ENCODE measurements at places on chromosomes 12 and 14.

DNA sequence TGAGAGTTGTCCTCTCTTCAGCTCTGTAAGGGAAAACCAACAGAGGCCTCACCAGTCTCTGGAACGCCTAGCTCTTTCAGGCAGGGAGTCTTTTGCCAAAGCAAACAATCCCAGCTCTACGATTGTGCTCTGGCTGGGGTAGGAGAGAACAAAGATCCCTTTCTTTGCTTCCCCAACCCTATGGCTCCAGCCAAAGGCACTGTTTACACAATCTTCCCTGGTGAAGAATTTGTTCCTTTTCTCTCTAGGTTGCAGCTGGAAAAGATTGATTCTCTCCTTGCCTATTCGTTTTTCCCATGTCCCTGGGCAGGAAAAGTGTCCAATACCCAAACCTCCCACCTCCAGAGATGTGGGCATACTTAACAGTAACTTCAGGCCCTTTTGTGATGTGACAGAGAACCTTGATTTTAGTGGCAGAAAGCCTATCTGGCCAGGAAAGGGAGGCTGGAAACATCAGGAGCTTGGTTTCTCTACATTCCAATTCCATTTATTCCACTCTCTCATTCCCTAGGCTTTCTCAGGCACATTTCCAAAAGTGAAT is 16.8 kb downstream of the ATP5MC2 start:
- DNase-seq, result peak; percentile 82

GRCh38 chr12:5040368-5040767 is 3.3 kb upstream of the KCNA5 start:
- no peak for DNase-seq

DNA sequence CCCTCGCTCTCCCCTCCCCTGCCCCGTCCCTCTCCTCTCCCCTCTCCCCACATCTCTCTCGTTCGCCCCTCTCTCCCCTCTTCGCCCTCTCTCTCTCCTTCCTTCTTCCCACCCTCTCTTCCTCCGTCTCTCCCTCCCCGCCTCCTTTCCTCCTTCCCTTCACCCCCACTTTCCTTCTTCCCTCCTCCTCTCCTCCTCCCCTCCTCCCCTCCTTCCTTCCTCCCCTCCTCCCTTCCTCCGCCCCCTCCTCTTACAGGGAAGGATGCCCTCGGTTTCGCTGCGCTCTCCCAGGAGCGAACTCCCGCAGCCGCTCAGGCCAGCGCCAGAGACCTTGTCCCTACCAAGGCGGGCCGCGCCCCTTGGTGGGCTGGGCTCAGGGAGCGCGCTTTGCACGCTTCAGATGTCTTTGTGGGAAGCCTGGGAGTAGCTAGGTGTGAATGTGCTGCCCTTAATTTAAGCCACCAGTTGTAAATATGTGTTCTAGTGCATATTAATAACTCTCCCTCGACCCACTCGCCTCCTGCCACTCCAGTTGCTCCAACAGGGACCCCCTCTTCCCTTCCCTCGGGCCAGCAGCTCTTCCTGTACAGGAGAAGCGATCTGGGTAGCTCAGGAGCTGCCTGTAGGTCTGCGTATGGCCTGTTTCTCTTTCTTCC is 13.3 kb upstream of the MAP3K9 start:
- DNase-seq, result no peak

GRCh38 chr12:2384029-2384386 is 331.2 kb downstream of the CACNA1C start:
- no peak for DNase-seq

DNA sequence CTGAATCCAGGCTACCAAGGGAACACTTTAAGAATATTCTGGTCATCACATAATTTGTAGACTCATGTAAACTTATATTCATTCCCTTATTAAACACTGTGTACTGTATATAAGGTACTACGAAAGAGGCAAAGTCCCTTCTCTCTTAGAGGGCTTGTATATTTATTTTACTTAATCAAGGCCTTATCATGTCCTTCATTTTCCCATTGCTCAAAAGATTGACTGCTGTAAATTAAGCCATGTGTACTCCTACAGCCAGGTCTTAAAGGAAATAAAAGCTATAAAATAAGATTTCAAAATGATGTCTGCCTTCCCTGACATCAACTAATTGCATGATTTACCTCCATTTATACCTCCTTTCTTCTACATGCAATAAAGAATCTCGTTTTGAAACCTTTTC is 5.0 kb downstream of the DENND5B start:
- DNase-seq, result no peak

DNA sequence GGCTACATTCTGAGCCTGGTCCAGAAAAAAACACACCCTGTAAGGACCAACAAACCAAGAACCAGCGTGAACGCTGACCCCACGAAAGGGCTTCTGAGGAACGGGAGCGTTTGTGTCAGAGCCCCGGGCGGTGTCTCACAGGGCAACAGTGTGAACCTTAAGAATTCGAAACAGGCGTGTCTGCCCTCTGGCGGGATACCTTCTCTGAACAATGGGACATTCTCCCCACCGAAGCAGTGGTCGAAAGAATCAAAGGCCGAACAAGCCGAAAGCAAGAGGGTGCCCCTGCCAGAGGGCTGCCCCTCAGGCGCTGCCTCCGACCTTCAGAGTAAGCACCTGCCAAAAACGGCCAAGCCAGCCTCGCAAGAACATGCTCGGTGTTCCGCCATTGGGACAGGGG is 7.9 kb downstream of the DACT1 start:
- DNase-seq, result no peak

DNA sequence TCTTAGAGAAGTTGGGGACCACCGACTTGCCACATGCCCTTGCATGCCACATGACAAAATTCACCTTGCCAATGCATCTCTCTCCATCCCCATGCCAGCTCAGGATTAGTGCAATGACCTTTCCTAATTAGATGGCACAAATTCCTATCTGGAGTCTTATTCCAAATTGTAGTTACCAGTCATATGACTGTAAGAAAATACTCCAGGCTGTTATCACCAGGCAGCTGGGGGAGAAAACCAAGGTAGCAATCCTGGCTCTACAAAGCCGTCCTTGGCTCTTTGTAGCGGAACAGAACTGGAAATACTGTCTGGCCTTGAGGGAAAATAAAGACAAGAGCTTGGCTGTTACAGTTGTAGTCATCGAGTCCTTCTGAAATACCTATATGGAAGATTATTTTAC is 208.5 kb upstream of the DIO2 start:
- no peak for DNase-seq

- no peak for DNase-seq
Observed at GRCh38 chr14:100042286-100042685, 22.9 kb upstream of the EVL start.

DNA sequence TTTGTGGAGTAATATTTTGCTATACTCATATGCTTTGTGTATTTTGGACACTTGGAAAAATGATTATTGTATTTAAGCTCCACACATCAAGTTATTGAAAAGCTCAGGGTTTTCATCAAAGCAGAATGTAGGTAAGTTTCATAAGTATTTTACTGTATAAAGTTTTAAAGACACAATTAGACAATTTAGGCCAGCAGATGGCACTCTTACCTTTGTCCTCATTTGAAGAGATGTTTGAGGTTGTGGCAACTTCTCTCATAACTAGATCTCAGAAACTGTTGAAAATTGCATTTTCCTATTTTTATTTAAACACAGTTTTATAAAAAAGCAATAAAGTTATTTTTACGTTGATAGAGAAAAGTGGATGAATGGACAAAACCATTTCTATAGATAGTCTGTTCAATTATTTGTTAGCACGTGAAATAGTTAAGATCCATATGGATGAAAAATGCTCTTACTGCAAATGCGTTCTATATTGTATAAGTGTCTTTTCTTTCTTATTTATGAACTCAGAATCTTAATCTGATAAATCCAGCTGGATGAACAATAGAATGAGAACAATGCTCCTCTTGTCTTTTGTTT is 300.0 kb downstream of the AEBP2 start:
- DNase-seq, result peak; percentile 78

- no peak for DNase-seq
Observed at GRCh38 chr12:43407816-43408645, 144.0 kb downstream of the ADAMTS20 start.

DNA sequence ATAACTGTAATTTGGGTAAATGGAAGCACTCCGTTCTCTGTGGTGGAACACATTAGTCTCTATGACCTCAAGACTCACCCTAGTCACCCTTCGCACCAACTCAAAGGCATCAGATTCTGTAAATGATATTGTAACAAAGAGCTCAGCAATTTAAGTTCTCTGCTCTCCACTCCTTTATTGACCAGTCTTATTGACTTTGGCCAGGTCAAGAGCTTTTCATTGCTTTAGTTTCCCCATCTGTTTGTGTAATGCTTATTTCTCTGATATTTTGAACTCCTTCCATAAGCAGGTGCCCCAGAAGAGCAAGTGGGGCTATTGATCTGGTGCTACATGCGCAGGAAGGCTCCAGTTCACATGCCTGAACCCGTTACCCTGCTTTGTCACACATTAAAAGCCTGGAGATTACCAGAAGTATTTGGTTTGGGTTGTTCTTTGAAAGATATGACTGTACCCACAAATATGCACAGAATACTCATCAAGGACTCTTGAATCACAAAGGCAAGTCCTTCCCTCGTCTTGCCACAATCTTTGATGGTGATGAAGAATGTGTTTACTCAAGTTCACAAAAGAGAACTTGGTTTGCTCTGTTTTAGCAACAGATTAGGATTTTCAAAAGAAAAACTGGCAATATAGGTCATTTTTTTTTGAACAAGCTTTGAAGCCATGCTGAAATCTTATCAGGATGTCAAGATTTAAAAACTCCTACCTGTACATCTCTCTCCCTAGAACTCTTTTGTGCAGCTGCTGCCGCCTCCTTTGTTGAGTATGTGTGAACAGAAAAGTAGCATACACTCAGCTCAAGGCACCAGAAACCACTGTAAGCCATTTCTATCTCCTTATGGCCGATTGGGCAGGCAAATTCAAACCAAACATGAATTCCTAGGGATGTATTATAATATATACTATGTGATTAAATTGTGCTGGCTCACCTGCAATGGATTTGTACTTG is 193.9 kb downstream of the BCAT1 start:
- DNase-seq, result peak; percentile 93

- DNase-seq, result no peak
Observed at GRCh38 chr12:16531621-16532020, 74.3 kb downstream of the LMO3 start.

DNA sequence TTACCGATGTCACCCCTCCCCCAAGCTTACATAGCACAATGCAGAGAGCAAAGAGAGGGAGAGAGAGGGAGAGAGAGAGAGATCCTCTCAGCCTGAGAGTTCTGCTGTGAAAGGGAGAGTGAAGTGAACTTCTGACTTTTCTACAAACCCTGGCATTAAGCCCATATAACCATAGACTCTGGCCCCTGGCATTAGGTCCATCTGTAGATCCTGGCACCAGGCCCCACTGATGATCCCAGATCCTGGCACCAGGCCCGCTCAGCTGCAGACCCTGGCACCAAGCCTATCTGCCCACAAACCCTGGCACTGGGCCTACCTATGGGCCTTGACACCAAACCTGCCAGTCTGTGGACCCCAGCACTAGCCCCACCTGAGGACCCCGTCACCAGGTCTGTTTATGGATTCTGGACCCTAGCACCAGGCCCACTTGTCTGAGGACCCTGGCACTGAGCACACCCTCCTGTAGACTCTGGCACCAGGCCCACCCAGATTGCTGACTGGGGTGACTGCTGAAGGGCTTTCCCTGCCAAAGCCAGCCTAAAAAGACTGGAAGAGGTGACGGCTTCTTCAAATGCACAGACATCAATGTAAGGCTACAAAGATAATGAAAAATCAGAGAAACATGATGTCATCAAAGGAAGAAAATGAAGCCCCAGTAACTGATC is 14.5 kb upstream of the KRT83 start:
- no peak for DNase-seq

GRCh38 chr12:67306712-67307111 is 37.6 kb downstream of the CAND1 start:
- no peak for DNase-seq

- DNase-seq, result no peak
Observed at GRCh38 chr14:85342858-85343607, 186.9 kb upstream of the FLRT2 start.

DNA sequence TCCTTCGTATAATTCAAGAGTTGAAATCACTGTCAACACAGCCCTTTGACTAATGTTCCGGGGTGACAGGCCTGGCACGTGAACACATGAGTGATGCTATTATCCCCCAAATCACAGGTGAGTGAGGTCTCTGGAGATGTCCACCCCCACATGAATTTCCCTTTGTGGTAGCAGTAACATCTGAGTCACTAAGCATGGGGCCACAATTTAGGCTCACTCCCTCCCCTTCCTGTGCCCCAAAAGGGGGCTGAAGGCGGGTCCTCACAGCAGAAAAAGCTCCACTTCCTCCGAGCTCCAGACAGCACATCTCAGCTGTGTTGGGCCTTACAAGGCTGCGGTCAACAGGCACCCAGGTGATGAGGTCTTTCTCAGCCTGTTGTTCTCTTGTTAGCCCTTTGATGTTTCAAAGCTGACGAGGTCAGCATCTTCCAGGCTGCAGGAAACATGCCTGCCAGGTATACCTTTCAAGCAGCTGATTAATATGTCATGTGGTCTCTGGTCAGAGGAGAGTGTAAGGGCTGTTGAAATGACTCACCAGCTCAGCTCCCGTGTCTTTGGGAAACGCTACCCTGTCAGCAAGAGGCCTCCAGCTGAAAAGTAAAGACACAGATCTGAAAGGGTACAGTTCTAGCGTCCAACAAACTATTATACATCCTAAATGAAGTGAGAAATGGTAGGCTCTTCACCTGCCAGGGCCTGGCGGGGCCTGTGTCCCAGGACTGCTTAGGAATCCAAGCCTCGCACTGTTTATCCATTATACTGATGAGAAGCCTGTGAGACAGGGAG is 107.3 kb downstream of the ZFP36L1 start:
- peak; percentile 95 for DNase-seq

- DNase-seq, result no peak
Observed at GRCh38 chr12:84701041-84701440, 211.6 kb downstream of the SLC6A15 start.

DNA sequence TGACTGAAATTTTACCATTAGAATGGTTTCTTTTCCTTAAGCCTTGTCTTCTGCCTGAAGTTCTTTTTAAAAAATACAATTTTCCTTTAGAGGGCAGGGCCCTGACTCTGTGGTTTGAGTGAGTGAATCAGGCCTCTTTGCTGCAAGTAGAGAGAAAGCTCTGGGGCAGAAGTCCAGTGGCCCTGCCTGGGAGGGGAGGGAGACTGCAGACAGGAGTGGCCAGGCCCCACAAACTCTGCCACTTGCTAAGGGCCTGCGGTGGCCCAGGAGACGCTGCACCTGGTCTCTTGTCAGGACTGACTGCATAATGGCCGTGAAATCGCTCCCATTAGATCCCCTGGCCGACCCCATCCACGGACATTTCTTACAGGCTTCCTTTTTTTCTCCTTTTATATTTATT is 25.5 kb downstream of the TSPAN11 start:
- DNase-seq, result no peak

GRCh38 chr14:24659916-24660570 is 26.1 kb upstream of the GZMB start:
- DNase-seq, result peak; percentile 0

- peak; percentile 42 for DNase-seq
Observed at GRCh38 chr14:31895206-31895605, 181.9 kb upstream of the ARHGAP5 start.

Measured in M059J (cell line).